Placental pericyte (primary cell): ENCODE measurements at places on chromosomes 12 and 14. TPM values are rescaled to one million over a fixed set of nuclear protein-coding genes. Genes with fewer than 3 reads are reported as not detected.

Gene NOS1
- total RNA-seq = not detected in 2 replicates

Gene TAS2R19
- 4.9 and 8.5 TPM in 2 replicates for total RNA-seq

Gene SLCO1B1
- total RNA-seq = not detected in 2 replicates

Gene RASSF9
- total RNA-seq = 0.14 TPM in 1 of 2 replicates, not detected in the other

Gene POLR3B
- total RNA-seq = 17.5 and 18.6 TPM in 2 replicates

Gene GPR162
- 1.1 TPM in 2 replicates for total RNA-seq

Gene PSMB5
- 156 and 197 TPM in 2 replicates for total RNA-seq

Gene KRT73
- not detected in 2 replicates for total RNA-seq

Gene DNAH10
- total RNA-seq = 0.14 and 0.88 TPM in 2 replicates

Gene PLEKHG7
- not detected in 2 replicates for total RNA-seq

Gene P3H3
- total RNA-seq = 83.3 and 146 TPM in 2 replicates

Gene TMTC1
- 19.6 and 26.7 TPM in 2 replicates for total RNA-seq

Gene MYH6
- total RNA-seq = not detected in 2 replicates

Gene FOXM1
- total RNA-seq = 2.6 and 41.4 TPM in 2 replicates

Gene TBC1D30
- under 0.01 and 0.29 TPM in 2 replicates for total RNA-seq

Gene MYF5
- not detected in 2 replicates for total RNA-seq

Gene PRB2
- not detected in 2 replicates for total RNA-seq

Gene KIF26A
- under 0.01 and 0.14 TPM in 2 replicates for total RNA-seq

Gene MARS1
- 174 and 327 TPM in 2 replicates for total RNA-seq
